ENCODE measurements at places on chromosomes 16 and 17.

GRCh38 chr16:11560701-11561453 is 25.8 kb downstream of the LITAF start:
- DNase-seq = no peak

GRCh38 chr17:27792095-27792494 is 8.2 kb downstream of the NOS2 start:
- no peak for DNase-seq

- no peak for DNase-seq
These were observed 54.9 kb downstream of the SNX11 start for GRCh38 chr17:48162306-48162934.

DNA sequence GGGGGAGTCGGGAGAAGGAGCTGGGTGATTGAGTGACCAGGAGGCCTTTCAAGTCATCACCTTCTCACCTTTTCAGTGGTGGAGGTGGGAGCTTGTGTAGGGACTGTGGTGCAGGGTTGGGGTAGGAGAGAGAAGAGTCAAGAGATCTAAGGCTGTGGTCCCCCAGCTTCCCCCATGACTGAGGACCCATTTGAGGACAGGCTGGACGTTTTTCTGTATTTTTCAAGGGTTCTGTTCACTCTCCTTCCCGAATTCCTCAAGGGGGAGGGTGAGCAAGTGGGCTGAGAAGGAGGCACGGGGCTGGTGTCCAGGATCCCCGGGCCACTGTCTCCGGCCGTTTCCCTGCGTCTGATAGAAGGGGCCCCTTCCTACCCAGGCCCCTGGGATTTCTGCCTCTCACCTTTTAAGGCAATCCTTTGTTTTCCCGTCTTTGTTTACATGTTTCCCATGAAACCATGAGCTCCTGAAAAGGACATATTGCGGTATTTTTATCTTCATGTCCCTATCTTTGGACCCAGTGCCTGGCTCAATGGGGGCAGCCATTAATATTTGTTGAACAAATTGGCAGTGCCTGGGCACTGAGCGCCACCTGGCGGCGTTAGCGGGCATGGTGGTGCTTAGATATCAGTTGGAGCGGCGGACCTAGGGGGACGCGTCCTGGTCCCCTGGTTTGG is 9.2 kb upstream of the CD300A start:
- DNase-seq = no peak

DNA sequence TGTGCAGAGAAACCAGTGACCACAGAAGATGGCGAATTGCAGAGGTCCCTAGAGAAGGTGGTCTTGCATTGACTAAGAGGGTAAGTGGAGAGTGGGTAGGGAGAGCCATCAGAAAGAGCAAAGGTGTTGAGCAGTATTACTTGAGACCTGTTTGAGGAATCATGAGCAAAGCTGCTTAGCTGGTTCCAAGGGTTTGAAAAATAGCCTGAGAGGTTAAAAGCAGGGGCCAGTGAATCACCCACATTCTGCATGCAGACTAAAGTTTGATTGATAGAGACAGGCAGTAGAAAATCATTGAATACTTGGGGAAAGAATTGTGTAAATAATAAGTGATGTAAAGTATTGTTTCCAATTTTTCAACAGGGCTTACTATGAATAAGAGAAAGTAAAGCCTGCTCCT is 34.0 kb upstream of the KCNJ16 start:
- DNase-seq = no peak

DNA sequence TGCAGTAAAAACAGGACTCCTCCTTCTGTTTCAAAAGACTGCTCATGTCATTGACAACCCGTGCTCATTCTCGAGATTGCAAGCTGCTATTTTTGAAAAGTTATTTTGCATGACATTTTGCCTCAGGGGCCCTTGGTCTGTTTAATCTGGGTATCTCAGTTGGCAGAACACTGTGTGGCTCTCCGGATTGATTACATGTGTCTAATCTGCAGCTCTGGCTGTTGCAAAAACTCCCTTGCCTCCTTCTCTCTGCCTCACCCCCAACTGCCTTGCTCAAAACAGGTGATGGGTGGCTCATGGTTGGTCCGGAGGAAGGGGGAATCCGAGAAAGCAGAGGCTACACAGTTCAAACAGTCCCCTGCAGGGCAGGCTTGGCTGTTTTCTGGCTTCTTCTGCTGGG is 25.3 kb downstream of the GINS3 start:
- no peak for DNase-seq

DNA sequence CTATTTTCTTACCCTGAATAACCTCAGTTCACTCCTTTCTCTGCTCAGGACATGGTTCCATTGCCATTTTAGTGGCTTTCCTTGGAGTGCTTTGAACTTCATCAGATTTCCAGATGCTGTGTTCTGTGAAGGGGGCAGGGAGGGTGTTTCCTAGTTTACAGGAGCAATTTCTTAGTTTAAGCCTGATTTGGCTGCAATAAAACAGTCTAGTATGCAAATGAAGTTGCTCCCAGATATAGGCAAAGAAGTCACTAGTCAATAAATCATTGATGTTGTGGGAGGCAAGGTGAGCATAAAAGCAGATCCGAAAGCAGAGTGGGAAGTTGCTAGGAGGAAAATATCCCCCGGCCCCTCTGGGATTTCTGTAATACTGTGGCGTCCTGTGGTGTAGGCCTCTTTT is 202.3 kb downstream of the HS3ST4 start:
- DNase-seq = no peak

DNA sequence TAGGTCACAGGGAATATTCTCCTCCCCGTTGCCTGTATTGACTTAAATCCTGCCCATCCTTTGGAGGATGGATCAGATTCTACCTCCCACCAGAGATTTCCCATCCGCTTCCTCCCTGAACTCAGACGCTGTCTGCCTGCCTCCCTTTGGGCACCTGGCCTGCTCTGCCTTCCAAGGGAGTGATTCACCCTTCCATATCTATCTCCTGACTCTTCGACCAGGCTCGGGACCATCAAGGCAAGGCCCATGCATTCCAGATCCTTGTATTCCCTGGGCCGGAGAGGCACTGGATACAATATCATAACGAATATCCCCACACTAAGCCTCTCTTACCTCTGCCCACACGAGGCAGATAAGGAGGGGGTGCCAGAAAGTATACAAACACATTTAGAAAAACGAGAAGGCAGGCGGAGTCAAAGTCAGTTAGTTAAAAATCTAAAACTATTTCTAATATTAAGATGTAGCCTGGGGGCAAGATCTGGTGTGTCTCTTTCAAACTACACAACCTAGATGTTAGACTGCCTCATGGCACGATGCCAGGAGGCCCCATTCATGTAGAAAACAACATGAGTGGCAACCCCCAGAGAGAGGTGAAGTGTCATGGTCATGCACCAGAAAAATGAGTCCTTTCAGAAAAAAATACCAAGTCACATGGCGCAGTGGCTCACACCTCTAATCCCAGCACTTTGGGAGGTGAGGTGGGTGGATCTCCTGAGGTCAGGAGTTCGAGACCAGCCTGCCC is 9.2 kb downstream of the PMP22 start:
- no peak for DNase-seq

- DNase-seq = no peak
These were observed 134.4 kb upstream of the NLRP1 start for GRCh38 chr17:5718726-5719125.

DNA sequence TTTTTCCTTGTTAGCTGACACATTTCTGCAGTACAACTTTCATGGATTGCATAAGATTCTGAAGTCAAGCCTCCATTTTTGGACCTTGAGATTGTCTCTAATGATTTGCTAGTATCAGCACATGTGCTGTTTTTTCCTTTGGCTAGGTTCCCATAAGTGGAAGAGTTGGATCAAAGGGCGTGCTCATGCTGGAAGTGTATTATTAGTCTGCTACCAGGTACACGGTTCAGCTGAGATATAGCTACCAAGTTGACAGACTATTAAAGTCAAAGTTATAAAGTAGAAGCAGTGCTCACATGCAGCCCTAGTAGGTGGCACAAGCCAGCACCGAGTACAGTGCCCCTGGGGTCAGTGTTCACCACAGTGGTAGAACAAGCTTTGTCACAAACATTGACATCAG is 3.2 kb downstream of the FAHD1 start:
- no peak for DNase-seq
